ENCODE measurements at places on chromosomes 4 and X.

DNA sequence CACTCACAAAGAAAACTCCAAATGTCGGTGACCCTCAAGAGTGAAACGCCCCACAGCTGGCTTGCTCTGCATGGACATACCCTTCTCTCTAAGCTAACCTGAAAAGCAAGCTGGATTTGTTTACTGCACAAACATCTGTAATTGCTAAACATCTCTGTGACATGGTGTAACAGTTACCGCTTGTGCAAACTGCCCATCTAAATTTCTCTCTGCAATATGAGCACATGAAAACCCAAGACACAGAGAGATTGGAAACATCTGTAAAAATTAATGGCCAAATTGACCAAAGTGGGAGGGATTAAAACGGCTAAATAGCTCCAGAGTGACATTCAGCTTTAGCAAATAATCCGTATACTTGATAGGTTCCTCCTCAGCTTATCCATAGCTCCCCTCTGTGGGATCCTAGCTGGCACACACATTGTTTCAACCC, 155.0 kb upstream of the MAP3K15 start:
- no peak for DNase-seq

DNA sequence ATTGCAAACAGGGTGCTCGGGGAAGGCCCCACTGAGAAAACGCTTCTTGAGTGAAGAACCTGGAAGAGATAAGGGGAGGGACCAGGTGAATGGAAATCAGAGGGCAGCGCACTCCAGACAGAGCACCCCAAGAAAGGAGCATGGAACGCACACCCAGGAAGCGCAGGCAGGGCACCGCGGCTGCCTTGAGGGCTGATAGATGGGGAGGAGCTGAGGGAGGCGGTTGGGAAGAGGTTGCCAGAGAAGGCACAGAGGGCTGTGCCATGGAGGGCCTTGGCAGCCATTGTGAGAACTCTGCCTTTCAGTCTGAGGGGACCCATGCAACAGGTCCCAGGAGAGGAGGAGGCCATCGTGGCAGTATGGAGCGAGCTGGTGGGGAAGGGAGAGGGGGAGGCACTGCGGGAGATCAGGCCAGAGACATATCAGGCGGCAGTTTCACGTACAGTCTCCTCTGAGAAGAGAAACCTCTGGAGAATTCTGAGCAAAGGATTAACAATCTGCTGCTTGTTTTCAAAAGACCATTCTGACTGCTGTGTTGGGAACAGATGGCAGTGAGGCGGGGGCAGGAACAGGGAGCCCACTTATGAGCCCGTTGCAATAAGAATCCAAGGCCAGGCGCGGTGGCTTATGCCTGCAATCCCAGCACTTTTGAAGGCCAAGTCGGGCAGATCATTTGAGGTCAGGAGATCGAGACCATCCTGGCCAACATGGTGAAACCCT, 83.7 kb downstream of the PCYT1B start:
- DNase-seq = no peak

GRCh38 chr4:79661196-79661595, 253.2 kb upstream of the GK2 start:
- DNase-seq = peak; percentile 57

- no peak for DNase-seq
These were observed 54.8 kb downstream of the CCDC149 start for GRCh38 chr4:24858026-24858425.

- no peak for DNase-seq
These were observed 521.6 kb downstream of the TRIML1 start for GRCh38 chr4:188660796-188661195.

DNA sequence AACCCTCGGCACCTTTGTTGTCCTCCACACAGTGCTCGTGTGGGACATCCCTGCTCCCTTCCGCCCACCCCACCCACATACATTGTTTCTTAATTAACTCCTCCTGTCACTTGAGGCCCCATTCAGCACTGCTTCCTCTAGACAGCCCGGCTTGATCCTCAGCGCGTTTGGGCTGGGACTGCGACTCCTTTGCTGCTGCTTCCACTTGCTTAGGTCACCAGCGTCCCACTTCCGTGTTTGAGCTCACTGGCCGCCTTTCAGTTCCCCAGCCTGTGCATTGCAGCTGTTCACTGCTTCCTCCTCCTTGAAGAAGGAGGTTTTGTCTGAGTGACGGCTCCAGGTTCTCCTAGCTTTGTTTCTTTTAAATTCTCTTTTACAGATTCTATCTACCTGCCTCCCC, 16.1 kb downstream of the RNF4 start:
- DNase-seq = no peak

DNA sequence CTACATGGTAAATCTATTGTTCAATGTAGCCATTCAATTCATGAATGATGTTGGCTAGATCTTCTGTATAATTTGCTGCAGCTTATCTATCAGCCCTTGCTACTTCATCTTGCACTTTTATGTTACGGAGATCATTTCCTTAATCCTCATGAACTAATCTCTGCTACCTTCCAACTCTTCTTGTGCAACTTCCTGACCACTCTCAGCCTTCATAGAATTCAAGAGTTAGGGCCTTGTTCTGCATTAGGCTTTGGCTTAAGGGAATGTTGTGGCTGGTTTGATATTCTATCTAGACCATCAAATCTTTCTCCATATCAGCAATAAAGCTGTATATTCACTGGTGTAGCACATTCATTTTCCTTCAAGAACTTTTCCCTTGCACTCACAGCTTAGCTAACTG, 36.7 kb upstream of the MAP9 start:
- DNase-seq = no peak

GRCh38 chrX:136773648-136774047, 7.1 kb downstream of the ARHGEF6 start:
- DNase-seq = no peak

- DNase-seq = peak; percentile 70
These were observed at the start of gene SLIT2 for GRCh38 chr4:20251796-20252655. SLIT2 (plus strand) TSS chr4:20251905; CDS start chr4:20253816, 1,911 bp downstream.

DNA sequence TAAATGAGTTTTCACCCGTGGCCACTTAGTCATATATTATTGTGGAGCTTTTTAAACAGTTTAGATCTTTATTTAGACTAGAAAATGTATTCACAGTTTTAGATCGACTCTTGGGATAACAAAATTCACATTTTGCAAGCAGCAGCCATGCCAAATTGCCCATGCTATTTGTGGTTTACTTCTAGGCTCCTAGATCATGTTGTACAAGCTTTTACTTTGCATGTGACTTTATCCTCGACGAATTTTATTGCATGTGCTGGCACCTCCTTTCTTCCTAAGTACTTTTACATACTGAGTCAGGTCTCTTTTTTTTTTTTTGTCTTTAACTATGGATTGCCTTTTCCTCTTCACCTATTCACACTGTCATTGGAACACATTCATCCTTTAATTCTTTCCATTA, 23.2 kb downstream of the BBS12 start:
- DNase-seq = peak; percentile 47

GRCh38 chrX:124086411-124086810, 124.9 kb downstream of the STAG2 start:
- DNase-seq = no peak

- DNase-seq = no peak
These were observed 28.1 kb downstream of the STARD8 start for GRCh38 chrX:68675571-68675970.

DNA sequence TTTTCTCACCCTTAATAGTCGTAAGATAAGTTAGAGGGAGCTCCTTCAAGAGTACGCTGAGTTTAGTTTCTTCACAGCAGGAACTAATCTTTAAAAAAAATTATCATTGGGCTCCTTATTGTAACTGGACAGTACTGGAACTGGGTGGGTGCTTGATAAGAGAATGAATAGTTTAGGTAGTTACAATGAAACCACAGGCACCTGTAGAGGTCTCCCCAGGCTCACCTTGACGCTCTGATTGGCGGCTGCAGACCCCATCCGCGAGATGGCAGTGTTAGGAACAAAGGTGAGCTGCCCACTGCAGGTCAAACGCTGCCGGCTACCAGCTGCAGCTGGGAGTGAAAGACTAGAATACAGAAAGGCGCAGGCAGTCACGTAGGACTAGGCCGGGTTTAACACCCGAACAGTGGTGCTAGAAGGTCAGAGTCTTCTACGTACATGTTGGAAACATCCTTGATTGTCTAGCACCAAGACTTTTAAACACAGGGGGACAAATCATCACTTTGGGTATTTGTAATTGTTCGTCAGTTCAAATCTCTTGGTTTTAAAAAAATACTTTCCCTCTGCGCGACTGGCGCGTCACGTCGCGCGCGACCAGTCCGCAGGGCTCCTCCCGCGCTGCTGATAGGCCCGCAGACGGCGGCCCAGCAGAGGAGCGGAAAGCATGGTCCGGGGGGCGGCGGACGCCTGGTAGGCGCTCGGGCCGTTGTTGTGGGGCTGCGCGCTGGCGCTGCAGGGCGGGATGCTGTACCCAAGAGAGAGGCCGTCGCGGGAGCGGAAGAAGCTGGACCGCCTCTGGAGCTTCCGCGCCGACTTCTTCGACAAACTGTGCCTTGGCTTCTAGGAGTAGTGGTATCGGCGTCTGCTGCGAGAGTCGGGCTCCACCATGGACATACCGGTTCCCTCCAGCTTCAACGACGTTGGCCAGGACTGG, 45.6 kb downstream of the SMARCA5 start:
- peak; percentile 39 for DNase-seq

Measured in foreskin keratinocyte (primary cell).